Vagina (tissue), 2 donors: ENCODE measurements at places on chromosomes 6 and 20. TPM values are rescaled to one million over a fixed set of nuclear protein-coding genes. Genes with fewer than 3 reads are reported as not detected.

SCUBE3 gene
- total RNA-seq: 0.49 TPM

SAMD10 gene
- total RNA-seq: 11.8 TPM

DNA sequence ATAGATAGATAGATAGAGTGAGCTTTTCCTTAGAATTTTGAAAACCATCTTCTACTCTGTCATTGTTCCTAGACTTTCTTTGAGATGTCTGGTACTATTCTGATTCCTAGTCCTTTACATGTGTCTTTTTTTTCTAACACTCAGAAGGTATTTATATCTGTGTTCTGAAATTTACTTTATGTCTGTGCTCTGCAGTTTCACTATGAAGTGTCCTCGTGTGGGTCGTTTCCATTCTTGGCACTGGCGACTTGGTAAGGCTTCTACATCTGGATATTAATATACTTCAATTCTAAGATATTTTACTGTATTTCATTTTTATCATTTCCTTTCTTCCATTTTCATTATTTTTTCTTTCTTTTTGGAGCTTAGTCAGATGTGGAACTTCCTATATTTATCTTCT, 87.0 kb downstream of the FHL5 start:
- no peaks in the 10 kb centered on the region for H3K4me1 ChIP-seq
- no peaks in the 10 kb centered on the region for H3K27me3 ChIP-seq
- no peaks in the 10 kb centered on the region for H3K36me3 ChIP-seq
- no peak for DNase-seq
- H3K4me3 ChIP-seq: no peak overlapping the region

DNA sequence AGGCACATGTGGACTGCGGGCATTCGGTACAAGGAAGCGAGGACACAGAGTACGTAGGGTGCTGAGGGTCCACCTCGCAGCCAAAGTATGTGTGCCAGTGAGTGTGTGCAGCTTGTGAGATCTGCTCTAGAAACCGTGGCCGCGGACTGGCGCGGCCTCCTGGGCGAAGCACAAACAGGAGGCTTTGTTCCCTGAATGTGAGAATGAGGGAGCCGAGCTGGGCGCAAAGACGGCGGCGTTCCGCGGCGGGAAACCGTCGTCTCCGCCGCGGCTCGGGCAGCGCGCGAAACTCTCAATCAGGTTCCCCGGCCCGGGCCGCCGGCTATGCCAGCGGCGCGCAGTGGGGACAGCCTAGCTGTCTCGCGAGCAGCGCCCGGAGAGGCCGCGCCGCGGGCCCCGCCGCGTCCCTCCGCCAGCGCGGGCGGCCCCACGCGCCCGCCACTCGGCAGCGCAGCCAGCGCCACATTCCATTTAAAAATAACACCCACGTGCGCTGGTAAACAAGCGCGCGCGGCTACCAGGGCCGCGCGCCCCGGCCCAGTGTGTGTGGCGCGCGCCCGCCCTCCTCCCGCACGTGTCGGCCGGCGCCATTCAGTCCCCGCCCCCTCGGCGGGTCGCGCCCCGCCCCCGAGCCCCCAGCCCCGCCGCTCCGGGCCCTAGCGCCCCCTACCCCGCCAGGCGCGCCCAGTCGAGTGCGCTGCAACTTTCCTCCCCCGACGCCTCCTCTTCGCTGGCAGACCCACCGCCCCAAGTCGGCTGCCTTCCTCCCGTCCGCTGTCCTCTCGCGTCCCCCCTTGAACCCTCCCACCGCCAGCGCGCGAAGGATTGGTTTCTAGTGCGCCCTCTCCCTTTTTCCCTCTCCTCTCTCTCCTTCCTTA, 3.0 kb upstream of the FOXO3 start:
- H3K4me3 ChIP-seq: peak overlapping the region; percentile 77
- H3K36me3 ChIP-seq: peaks cover 8% of the 10 kb centered on the region
- H3K27me3 ChIP-seq: no peaks in the 10 kb centered on the region

- H3K4me3 ChIP-seq: no peak overlapping the region
- H3K4me1 ChIP-seq: no peaks in the 10 kb centered on the region
- no peak for DNase-seq
- no peaks in the 10 kb centered on the region for H3K27me3 ChIP-seq
- H3K36me3 ChIP-seq: no peaks in the 10 kb centered on the region
- H3K27ac ChIP-seq: no peak overlapping the region
Observed at GRCh38 chr20:37627767-37628130, 66.1 kb upstream of the CTNNBL1 start.

DNA sequence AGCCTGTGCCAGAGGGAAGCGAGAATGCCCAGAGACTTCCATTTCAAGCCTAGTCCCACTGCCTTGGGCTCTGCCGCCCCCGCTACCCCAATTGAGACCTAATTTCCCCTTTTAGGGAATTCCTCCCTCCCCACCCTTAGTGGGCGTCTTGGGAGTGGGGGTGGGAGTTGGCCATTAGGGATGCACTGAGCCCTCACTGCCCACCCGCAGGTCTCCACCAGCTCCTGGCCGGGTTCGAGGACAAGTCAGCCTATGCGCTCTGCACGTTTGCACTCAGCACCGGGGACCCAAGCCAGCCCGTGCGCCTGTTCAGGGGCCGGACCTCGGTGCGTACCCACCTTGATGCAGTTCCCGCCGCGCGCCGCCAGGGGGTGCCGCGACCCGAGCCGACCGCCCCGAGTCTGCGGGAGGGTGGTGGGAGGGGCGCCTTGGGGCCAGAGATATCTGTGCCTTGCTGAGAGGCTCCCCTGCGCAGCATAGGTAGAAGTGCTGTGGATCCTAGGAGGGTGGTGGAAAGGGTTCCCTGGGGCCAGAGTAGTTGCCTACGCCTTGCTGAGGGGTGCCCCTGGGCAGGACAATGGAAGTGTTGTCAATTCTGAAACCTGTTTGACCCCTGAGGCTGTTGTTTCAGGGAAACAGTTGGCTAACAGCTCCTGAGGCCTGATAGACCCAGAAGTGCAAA, 9.2 kb downstream of the ITPA start:
- H3K27me3 ChIP-seq: no peaks in the 10 kb centered on the region
- no peaks in the 10 kb centered on the region for H3K36me3 ChIP-seq

- H3K4me1 ChIP-seq: no peaks in the 10 kb centered on the region
- no peaks in the 10 kb centered on the region for H3K36me3 ChIP-seq
- no peak overlapping the region for H3K27ac ChIP-seq
- H3K4me3 ChIP-seq: no peak overlapping the region
- DNase-seq: no peak
Observed at GRCh38 chr6:9810286-9810685, 604.6 kb downstream of the TFAP2A start.

DNA sequence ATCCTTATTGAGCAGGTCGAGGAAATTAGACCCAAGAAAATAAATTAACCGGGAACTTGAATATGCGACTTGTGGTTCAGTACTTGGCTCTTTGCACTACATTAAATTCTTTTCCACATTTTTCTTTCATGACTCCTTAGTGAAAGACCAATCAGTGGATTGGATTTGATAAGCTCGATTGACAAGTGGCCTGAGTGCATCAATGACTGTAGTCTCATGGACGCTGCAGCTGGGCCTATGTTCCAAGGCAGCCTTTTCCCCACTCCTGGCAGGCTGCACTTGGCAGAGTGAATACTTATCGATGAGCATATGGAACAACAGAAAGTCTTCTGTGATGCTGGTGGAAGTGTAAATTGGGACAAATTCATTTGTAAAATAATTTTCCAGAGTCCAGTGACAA, 210.8 kb upstream of the EXOC2 start:
- no peak for DNase-seq
- no peaks in the 10 kb centered on the region for H3K27me3 ChIP-seq
- H3K36me3 ChIP-seq: no peaks in the 10 kb centered on the region
- H3K4me3 ChIP-seq: no peak overlapping the region

TOX2 gene
- total RNA-seq: 5.2 TPM

DNA sequence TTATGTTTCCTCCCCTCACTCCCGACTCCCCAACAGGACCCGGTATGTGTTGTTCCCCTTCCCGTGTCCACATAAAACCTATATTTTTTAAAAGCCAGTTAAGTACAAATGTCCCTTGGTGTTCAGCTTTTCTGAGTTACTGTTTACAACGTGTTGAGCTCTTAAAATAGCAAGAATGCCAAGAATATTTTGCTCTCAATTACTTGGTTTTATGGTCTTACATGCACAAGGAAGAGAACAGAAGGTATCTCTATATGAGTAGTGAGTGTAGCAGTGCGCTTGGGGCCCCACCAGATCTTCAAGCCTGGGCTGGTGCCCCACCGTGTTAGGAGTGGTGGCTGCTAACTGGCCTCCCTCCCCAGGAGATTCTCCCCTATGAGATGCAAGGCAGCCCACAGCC, 75.3 kb downstream of the RIN2 start:
- H3K4me3 ChIP-seq: no peak overlapping the region
- H3K27me3 ChIP-seq: no peaks in the 10 kb centered on the region
- H3K4me1 ChIP-seq: no peaks in the 10 kb centered on the region
- H3K36me3 ChIP-seq: no peaks in the 10 kb centered on the region
- no peak overlapping the region for H3K27ac ChIP-seq

SMLR1 gene
- not detected for total RNA-seq

DNA sequence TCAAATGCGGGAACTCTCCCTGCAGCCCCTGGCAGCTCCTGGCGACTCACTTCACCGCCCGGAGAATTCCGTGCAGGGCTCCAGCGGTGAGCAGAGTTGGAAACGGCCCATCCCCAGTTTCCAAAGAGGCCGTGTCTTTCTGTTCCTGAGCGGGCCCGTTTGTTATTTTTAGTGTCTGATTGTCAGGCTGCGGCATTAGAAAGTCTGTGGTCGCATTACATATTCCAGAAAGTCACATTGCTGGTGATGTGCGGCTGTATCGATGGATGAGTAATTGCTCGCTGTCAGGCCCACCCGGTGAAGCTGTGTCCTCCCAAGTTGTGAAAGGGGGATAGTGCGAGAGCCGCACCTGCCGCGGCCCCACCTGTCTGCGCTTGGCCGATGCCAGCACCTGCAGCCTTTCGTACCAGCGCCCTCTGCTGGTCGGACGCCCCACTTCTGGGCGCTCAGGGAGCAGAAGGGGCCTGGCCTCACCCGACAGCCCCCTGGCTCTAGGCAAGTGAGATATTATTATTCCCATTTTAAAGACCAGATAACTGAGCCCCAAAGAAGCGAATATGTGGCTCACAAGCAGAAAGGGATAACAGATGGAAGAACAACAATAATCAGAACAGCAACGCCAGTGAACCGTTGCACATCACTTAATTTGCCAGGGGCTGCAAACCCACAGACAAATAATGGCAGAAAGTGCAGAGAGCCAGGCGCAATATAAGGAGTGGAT, 244.9 kb downstream of the TSHZ2 start:
- no peaks in the 10 kb centered on the region for H3K36me3 ChIP-seq
- H3K27me3 ChIP-seq: no peaks in the 10 kb centered on the region
- H3K27ac ChIP-seq: no peak overlapping the region
- H3K4me3 ChIP-seq: no peak overlapping the region
- H3K4me1 ChIP-seq: peaks cover 8% of the 10 kb centered on the region

GRCh38 chr20:25686081-25687067, 10.3 kb downstream of the ZNF337 start:
- H3K4me1 ChIP-seq: no peaks in the 10 kb centered on the region
- no peaks in the 10 kb centered on the region for H3K27me3 ChIP-seq
- H3K27ac ChIP-seq: no peak overlapping the region
- no peak for DNase-seq
- no peak overlapping the region for H3K4me3 ChIP-seq

GRCh38 chr6:84282550-84282949, 55.1 kb upstream of the CEP162 start:
- H3K4me1 ChIP-seq: no peaks in the 10 kb centered on the region
- no peak for DNase-seq
- no peak overlapping the region for H3K27ac ChIP-seq
- H3K4me3 ChIP-seq: no peak overlapping the region
- H3K27me3 ChIP-seq: no peaks in the 10 kb centered on the region

GRCh38 chr20:60837173-60837770, 414.8 kb upstream of the CDH4 start:
- no peaks in the 10 kb centered on the region for H3K36me3 ChIP-seq
- no peaks in the 10 kb centered on the region for H3K4me1 ChIP-seq
- H3K27me3 ChIP-seq: no peaks in the 10 kb centered on the region
- no peak overlapping the region for H3K27ac ChIP-seq
- no peak overlapping the region for H3K4me3 ChIP-seq

DNA sequence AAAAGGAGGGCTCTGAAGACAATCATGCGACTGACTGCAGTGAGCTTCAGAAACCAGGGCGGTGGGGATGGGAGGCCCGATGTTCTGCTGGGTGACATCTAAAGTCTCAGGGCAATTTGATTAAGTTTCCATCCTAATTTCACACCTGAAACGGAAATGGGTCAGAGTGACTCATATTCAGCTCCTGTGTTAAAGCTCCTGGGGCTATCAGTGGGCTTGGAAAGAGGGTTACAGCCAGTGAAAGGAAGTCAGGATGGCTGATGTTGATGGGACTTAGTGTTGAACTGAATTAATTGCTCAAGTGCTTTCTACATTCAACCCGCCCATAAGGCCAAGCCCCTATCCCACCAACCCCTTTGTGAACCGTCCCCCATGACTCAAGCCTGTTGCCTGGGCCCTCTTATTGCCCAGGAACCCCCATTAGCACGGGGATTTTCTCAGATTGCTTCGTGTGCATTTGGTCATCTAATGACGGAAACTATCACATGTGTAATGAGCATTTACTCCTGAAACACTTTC, 47.1 kb upstream of the TBC1D7 start:
- no peaks in the 10 kb centered on the region for H3K36me3 ChIP-seq
- no peaks in the 10 kb centered on the region for H3K27me3 ChIP-seq
- no peak overlapping the region for H3K27ac ChIP-seq
- H3K4me3 ChIP-seq: no peak overlapping the region
- peaks cover 30% of the 10 kb centered on the region for H3K4me1 ChIP-seq

DNA sequence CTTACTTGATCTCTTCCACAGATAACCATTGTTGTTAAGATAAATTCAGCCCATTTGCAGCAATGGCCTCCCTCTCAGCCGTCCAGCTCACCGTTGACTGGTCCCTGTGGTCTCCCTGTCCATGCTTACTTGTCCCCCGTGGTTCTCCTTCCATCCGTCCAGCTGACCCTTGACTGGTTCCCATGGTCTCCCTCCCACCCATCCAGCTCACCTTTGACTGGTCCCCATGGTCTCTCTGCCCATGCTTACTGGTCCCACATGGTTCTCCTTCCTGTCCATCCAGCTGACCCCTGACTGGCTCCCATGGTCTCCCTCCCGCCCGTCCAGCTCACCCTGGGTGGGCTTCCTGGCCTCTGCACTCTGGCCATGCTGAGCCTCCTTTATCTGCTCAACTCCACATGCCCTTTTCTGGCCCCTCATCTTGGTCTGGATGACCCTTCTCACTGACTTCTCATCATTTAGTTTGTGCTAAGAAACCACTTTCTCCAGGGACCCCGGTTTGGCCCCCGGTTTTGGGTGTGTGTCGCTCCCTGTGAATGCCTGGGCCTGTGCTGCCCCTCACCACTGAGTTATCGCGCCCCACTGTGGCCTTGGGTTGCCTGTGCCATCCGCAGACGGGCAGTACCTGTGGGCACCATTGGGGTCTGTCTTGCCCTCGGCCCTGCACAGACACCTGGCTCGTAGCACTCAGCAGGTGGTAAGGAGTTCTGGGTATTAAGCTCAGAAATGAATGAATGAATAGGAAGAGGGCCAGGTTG, 146.4 kb downstream of the ERMARD start:
- no peak overlapping the region for H3K4me3 ChIP-seq
- no peak overlapping the region for H3K27ac ChIP-seq
- no peaks in the 10 kb centered on the region for H3K36me3 ChIP-seq
- H3K27me3 ChIP-seq: no peaks in the 10 kb centered on the region
- no peak for DNase-seq

- no peak for DNase-seq
- H3K27ac ChIP-seq: no peak overlapping the region
- no peak overlapping the region for H3K4me3 ChIP-seq
Observed at GRCh38 chr20:62675877-62676260, 32.8 kb upstream of the NTSR1 start.
